ENCODE measurements at places on chromosomes 7 and 10.

- DNase-seq: no peak
Measured at GRCh38 chr10:101354328-101355071, 535 bp downstream of the BTRC start.

- no peak for DNase-seq
Measured at GRCh38 chr7:39838326-39838725, 111.7 kb upstream of the CDK13 start.

DNA sequence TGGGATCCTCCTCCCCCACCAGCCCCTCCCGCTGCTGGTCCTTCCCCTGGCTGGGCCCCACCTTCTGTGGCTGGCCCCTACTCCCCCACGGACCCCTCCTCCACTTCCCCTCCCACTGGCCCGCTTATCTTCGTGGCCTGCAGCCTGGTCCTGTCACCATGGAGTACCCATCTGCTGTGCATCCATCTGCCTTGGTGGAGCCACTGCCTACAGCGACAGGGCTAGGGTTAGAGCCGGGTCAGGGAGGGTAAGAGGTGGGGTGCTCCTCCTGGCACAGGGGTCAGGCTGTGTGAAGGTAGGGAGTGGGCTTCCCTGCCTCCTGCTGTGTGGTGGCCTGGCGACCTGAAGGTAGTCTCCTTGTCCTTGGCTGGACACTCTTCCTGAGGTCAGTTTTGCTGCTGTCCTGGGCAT, 5.2 kb downstream of the ADCY1 start:
- DNase-seq: no peak

DNA sequence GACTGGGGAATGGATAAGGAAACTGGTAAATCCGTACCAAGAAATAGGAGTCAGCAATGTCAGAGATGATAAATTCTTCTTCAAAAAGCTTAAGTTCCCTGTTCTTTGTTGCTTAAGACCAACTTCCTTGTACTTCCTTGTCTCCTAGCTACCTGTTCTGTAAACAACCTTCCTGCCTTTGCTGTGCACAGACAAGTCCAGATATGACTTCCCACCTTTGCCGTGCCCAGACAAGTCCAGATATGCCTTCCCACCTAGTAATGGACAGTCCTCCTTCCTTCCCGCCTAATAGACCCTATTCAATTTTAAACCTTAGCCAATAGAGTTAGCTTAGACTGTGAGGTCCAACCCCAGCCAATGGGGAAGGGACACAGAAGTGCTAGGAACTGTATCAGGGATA, 2.5 kb upstream of the ZNF33A start:
- no peak for DNase-seq

DNA sequence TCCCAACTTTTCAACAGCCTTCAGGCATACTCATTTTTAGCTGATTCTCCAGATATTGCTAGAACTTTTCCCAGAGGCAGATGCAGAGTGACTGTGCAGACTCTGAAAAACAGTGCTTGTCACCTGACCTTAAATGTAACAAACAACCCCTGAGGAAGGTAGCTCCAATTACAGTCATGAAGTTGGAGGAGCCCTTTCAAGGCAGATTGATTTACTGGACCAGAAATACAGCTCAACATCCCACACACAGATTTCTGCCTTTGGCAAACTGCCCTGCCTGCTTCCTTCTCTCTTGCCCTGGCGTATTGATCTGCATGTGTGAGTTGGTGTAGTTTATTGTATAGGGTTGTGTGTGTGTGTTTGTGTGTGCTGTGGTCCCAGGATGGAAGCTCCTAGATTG, 38.5 kb downstream of the PYROXD2 start:
- no peak for DNase-seq

GRCh38 chr10:14683256-14683655, 91.4 kb downstream of the FAM107B start:
- no peak for DNase-seq

- no peak for DNase-seq
Measured at GRCh38 chr10:7666253-7667023, at the start of gene ITIH5. Gene ITIH5 (minus strand): TSS chr10:7666966. CDS start chr10:7666892, 74 bp downstream.

DNA sequence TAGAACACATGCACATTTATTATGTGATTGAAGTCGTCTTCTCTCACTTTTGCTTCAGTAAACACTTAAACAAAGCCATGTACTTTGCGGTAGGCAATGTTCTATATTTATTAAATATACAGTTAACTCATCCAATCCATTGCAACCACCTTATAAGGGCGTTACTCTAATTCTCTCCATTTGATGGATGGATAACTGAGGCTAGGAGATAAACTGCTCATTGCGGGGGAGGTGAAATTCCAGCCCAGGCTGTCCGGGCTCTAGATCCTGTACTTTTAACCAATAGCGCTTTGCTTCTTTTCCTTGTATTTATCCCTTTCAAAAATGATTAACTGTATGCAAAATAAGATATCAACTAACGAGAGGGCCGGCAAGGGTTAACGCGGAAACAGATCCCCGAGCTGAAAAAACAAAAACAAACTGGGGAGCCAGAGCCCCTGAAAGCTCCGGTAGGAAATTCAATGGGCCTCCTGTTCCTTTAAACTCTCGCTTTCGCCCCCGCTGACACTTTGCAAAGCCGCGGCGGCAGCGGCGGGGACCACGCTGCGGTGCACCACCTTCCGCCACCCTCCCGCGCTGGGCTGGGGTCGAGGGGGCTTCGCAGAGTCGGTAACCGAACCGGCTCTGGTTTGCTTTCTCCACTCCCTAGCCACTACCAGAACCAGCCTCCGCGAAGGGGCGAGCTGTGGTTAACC, 1.0 kb upstream of the PLXDC2 start:
- DNase-seq: no peak

GRCh38 chr7:129435414-129435829, 1.2 kb downstream of the STRIP2 start:
- DNase-seq: no peak

DNA sequence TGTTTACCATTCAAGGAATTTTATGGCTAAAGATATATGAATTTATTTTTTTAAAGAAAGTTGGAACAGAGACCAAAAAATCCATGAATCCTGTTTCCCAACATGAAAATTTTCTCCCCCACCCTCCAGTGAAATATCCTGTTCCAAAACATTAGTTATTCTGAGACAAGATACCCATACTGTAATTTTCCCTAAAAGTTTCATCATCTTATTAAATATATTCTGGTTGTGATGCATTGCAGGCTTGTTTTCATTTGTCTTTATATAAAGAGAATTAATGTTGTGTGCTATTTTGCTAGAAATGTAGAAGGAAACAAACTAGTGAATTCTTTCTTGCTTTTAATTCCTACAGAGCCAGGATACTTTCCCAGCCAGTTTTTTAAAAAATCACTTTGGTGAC, 106.6 kb downstream of the EXOC4 start:
- no peak for DNase-seq

DNA sequence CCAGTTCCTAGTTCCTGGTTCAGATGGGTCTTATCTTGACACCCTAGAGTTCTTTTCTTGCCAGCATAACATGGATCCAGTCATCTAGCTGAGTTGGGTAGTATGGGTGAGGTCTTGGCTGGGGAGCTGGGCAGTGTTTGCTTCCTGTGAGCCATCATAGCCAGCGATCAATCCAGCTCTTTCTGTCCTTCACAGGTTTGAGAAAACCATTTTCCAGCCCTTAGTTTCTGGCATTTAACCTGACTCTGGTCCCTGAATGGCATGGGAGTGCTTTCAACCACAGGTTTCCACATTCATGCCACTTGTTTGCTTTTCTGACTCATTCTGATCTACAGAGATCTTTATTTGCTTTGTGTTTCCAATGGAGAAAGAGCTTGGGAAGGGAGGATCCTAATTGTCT, 8.6 kb downstream of the SLC13A1 start:
- DNase-seq: no peak

All from GM06990 (cell line).